ENCODE measurements at places on chromosomes 13 and 19.

- DNase-seq, result no peak
Observed at GRCh38 chr13:75790198-75790970, 154.3 kb downstream of the LMO7 start.

DNA sequence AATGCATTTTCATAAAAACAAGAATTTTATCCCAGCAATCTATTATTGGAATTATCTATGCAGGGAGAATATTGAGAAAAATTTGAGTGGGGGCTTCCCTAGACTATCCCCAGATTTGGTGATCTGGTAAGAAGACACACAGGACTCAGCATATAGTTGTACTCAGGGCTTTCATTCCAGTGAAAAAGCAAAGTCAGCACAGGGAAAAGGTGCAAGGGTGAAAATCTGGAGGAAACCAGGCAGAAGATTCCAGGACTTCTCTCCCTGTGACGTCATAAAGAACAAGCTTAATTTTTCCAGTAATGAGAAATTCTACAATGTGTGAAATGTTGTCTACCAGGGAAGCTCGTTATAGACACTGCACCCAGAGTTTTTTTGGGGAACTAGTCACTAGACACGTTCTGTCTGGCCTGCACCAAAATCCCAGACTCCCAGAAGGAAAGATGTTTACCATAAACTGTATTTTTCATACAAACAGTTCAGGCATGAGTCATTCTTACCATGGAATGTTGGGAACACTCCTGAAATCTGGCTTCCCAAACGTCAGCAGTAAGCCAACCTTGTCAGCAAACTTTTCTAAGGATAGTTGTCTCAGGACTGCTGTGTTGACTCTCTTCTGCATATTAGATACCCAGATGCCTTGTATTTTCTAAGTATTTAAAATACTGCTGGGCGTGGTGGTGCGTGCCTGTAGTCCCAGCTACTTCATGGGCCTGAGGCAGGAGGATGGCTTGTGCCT, 107.4 kb downstream of the DNAJC3 start:
- DNase-seq, result no peak

DNA sequence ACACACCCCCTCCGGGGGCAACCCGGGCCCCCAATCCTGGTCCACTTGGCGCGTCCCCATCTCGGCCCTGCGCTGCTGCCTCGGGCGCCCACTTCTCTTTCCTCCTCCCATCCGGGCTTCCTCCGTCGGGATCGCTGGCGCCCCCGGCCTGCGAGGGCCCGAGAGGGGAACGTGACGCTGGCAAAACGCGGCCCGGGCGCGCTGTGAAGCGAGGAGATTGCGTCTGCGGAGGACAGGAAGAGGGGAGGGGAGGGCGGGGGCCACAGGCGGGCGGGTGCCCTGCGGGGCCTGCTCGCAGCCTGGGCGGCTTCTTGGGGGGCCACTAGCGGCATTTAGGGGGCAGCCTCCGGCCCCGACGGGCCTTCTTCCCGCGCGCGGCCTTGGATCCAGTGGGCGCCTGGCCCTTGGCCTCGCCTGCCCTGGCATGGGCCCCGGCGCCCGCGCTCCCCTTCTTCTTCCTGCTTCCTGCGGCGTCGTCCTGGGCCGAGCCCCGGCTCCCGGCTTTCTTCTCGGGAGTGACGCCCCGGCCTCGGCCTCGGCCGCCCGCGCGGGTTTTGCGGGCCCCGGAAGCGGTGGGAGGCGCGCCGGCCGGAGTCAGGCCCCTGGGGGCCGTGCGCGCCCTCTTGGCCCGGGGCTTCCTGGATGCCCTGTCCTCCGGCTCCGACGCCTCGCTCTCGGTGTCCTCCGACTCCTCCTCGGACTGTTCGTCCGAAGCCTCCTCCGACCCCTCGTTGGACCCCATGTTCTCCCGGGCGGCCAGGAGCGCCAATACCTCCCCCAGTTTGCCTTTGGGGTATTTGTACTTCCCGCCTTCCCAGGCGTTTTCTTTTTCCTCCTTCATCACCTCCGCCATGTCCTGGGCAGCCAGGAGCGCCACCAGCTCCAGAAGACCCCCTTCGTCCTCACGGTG, 2.2 kb downstream of the PNMA8B start:
- DNase-seq, result peak; percentile 20

- DNase-seq, result no peak
Observed at GRCh38 chr19:18270326-18270725, 3.9 kb downstream of the IQCN start.

GRCh38 chr19:6677883-6678689, 8.1 kb upstream of the TNFSF14 start:
- DNase-seq, result peak; percentile 69

- peak; percentile 5 for DNase-seq
Observed at GRCh38 chr19:22595918-22596341, 38.2 kb upstream of the ZNF492 start.

DNA sequence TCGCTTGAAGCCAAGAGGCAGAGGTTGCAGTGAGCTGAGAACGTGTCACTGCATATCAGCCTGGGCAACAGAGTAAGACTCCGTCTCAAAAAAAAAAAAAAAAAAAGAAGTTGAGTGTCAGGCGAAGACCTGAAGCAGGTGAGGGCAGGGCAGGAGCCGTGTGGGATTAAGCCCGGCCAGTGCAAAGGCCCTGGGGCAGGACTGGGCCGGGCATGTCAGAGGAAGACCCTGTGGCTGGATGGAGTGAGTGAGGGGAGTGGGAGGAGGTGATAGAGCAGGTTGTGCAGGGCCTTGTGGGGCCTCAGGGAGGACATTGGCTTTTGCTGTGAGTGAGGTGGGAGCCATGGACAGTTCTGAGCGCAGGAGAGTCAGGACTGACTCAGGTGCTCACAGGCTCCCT, 47.9 kb downstream of the TMED1 start:
- no peak for DNase-seq

DNA sequence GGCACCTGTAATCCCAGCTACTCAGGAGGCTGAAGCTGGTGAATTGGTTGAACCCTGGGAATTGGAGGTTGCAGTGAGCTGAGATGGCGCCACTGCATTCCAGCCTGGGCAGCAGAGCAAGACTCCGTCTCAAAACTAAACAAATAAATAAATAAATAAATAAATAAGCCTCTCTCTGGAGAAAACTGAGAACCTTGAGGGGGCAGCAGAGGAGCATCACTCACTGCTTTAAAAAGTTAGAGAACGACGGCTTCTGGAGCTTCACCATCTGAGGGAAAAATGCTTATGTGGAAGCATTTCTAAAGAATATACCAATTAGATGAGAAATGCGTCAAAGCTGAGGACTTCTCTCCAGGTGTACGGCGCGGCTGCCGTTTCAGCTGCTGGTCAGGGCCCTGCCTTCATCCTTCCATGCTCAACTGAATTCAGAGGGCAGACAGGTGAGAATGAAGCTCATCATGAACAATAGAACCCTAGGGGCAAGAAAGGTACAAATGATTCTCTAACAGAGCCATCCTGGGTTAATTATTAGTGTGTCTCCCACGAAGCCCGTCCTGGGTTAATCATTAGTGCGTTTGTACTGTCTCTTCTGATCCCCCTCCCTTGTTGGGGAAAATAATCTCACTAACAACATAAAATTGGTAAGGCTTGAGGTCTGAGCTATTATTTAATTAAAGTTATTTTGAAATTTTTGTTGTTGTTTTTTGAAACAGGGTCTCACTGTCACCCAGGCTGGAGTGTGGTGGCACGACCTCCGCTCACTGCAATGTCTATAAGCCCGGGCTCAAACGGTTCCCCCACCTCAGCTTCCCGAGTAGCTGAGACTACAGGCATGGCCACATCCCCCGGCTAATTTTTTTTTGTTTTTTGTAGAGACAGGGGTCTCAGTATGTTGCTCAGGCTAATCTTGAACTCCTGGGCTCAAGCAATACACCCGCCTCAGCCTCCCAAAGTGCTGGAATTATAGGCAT, 80.1 kb downstream of the IPO5 start:
- peak; percentile 53 for DNase-seq

GRCh38 chr19:13024951-13025697, 29.8 kb downstream of the NFIX start:
- DNase-seq, result no peak

GRCh38 chr19:14164082-14164481, 27.7 kb upstream of the ASF1B start:
- no peak for DNase-seq

- peak; percentile 49 for DNase-seq
Observed at GRCh38 chr13:28410096-28410495, 84.8 kb downstream of the FLT1 start.

GRCh38 chr13:39776439-39776838, 121.0 kb downstream of the COG6 start:
- DNase-seq, result no peak

DNA sequence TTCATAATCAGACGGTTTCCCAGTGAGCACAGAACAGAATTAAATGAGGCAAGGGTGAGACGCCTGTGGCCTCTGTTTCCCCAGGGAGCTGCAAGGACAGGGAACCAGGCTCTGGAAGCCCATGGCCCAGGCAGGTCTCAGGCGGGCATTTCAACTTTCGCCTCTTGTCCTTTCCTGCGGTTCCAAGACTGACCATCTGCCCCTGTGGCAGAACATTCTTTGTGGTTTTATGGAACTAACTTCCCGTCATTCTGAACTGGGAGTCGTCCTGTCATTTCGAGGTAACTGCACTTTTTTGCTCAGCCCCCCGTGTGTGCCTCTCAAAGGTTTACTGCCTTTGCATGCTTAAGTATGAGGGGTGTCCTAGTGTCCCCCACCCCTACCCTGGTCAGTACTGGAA, 70.9 kb downstream of the KL start:
- no peak for DNase-seq

- no peak for DNase-seq
Observed at GRCh38 chr19:28646629-28647028, 566.3 kb downstream of the UQCRFS1 start.

DNA sequence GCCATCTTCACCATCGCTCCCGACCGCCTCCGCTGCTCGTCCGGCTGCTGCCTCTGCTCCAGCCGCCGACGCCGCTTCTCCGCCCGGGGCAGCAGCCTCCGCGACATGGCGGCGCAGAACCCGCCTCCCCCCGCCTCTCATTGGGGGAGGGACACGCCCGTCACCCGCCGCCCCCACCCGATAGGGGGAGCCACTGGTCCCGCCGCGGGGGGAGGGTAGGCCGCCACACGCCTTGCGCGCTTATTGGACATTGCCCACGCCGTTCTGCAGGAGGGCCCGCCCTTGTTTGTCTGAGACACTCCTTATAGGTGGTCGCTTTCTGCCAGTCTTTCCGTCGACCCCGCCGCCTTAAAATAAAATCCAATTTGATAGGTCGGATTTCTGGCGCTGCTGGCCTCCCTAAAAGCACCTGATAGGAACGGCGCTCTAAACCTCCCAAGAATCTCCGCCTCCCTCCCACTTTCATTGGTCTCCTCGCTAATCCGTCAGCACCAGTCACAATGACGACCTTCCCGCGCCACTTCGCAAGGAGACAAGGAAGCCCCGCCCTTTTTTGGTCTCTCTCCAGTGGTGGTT, at the start of gene HNRNPL:
Gene HNRNPL (minus strand): TSS at position 127 of the 576 bp plus-strand sequence. CDS start 20 bp downstream, at position 107.
- DNase-seq, result no peak

DNA sequence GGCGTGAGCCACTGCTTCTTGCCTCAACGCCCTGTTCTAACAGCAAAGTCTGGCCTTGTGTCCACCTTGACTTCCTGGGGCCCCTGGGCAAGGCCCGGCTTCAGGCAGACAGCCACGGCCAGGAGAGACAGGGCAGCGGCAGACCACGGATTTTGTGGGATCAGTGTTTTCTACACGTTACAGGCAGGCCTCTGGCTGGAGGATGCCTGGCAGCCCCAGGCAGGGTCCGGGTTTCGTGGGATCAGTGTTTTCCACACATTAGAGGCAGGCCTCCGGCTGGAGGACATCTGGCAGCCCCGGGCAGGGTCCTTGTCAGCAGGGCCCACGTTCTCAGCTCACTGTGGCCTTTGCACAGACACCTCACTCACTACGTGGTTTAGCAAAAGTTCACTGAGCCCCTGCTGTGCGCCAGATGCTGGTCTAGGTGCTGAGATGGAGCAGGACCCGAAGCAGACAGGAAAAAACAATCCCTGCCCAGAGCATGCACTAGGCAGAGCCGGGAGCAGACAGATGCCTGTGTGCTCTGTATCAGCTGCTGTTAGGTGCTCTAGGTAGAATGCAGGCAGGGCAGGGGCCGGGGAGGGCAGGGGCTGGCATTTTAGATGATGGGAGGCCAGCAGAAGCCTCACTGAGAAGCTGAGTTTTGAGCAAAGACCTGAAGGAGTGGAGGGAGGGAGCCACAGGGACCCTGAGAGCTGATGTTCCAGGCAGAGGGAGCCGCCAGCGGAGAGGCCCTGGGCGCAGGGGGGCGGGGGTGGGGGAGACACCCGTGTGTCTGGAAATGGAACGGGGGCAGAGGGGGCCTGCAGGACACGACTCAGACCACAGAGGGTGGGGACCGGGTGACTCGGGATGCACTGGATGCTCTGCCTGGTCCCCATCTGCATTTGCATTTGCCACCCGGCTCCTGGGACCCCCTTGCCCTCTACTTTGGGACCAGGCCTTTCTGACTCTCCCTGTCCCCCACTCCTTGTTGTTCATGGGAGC, 25.0 kb upstream of the NCCRP1 start:
- no peak for DNase-seq

- DNase-seq, result no peak
Observed at GRCh38 chr19:54451997-54452396, 3.0 kb downstream of the LENG8 start.

DNA sequence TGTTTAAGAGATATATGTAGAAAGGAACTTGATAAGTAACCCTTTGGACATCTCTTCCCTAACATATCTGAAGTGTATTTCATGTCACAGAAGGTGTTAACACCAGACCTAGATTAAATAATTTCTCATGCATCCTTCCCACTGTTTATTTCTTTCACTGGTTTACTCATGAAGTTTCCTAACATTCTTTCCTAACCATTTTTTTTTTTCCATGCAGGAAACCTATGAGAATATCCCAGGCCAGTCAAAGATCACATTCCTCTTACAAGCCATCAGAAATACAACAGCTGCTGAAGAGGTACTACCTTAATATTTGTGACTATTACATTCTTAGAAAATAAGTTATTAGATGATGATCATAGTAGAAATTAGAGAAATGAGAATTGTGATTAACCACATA, 28.8 kb downstream of the IPO5 start:
- no peak for DNase-seq

DNA sequence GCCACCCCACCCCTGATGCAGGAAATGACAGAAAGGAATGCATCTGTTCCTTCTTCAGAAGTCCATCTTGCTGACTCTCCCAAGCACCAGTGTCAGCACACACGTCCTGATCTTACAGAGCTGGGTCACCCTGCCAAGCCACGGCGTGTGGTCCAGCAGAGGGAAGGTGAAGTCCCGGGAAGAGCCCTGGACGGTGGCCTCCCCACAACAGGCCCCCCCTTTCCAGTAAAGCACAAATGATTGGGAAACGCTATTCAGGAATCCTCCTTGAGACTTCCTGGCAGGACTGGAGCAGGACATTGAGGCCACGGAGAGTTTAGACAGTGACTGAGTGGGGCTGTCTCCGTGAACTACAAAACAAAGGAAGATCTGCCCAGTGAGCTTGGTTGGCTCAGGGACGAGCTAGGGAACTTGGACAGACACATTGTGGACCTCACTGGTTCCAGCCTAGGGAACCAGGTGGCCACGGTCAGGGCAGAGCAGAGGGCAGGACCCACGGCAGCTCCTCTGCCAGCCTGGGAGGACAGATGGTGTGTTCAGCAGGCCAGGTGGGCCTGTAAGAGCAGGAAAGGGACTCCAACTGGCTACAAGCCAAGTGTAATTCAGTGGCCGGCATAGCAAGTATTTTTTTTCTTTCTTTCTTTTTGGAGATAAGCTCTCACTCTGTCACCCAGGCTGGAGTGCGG, 41.7 kb downstream of the ELL start:
- no peak for DNase-seq

GRCh38 chr13:52665325-52665724, 12.7 kb downstream of the SUGT1 start:
- peak; percentile 55 for DNase-seq

- DNase-seq, result no peak
Observed at GRCh38 chr13:77859450-77859849, 59.2 kb downstream of the EDNRB start.
